Activated T-cell treated with anti-CD3 and anti-CD28 coated beads, Interleukin-2, amount 50 U/mL, for 1 hour (primary cell): ENCODE measurements at places on chromosomes 11 and 22.

DNA sequence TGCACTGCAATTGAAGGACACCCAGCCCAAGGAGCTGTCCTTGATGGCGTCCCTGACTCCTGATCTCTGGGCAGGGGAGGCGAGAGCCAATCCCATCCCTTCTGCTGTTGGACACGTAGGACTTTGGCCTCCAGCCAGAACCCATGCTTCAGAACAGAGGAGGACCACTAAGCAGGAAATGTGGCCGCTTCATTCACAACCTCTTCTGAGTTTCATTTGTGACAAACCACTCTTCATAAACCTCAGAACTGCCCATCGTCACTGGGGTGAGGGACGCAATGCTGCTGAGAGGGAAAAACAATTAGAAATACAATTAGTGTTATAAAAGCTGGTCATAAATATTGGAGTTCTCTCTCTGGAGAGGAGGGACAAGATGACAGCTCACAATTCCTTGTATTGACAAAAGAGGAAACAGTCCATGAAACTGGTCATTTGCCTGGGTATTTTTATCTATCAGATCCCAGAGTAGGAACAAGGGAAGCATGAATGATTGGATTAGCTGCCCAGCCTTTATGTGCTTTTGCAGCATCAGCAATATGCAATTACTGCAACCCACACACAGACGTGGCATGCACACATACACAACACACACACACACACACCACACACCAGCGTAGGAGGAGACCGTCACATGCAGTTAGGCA lies 216.5 kb upstream of the CADM1 start:
- DNase-seq: no peak

- no peak for DNase-seq
These were observed 49.3 kb downstream of the CHRDL2 start for GRCh38 chr11:74681686-74682651.

GRCh38 chr11:76830639-76831327 lies 29.9 kb upstream of the ACER3 start:
- DNase-seq: no peak

- DNase-seq: no peak
These were observed 311.6 kb downstream of the AASDHPPT start for GRCh38 chr11:106389101-106389500.

GRCh38 chr11:33509632-33510031 lies 191.0 kb downstream of the C11orf91 start:
- DNase-seq: no peak

- no peak for DNase-seq
These were observed 2.6 kb downstream of the PGAP2 start for GRCh38 chr11:3810951-3811350.

DNA sequence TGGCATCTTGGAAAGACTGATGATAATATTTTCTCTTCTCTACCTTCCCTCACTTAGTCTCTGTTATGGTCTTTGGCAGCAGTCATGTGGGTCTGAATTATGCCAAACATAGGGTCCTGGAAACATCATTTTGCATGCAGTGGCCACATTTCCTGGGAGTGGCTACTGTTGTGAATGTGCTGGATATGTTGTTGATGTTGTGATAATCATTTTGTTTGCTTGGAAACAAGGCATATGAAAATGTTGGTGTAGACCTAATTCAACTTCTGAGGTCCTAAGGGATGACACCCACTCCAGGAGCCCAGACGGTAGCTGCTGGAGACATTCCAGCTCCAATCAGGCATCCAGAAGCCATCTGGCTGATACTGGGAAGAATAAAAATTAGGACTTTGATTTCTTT lies 109.7 kb downstream of the DCDC1 start:
- DNase-seq: no peak

DNA sequence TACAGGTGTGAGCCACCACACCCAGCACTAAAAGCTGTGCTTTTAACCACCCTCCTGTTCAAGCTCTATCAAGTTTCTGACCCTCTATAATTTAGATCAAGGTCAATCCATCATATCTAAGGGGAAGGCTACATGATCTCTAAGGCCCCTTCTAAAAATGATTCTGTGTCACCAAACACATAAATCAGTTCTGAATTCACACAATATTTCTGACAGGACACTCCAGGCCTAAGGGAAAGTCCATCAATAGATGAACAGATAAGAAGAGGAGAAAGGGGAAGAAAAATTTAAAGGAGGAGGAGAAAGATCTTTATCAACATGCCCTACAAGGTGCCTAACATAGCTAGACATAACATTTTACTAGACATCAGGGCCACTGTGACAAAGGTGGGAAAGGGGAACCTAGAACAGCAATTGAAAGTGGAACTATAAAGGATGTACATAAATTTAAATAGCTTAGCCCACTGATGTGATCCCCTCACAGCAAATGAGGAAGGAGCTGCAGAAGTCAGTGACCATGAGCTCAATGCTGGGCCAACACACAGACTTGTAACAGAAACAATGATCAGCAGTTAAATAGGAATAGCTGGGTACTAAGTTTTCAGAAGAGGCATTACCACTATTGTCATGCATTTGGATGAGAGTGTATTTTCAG lies 4.7 kb downstream of the PRCP start:
- DNase-seq: no peak

GRCh38 chr11:132177106-132177505 lies 806.7 kb downstream of the NTM start:
- DNase-seq: no peak

DNA sequence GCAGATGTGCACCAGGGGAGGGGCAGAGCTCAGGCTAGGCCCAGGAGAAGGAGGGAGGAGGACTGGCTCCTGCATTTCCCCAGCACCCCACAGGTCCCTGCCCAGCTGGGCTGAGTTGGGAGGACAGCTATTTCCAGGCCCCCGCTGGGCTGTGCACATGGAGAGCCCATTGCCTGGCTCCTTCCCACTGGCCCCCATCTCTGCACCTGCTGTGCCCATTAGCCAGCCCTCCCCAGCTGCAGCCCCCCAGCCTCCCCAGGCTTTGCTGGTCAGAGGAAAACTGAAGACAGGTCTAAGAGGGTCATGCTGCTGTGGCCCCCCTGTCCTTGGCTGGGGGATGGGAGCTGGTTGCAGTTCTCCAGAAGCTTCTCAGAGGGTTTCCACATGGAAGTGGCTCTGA lies 81.8 kb upstream of the SHANK2 start:
- DNase-seq: no peak

- no peak for DNase-seq
These were observed 24.3 kb downstream of the ARFGAP2 start for GRCh38 chr11:47152126-47152952.

- no peak for DNase-seq
These were observed 2.6 kb upstream of the LTBP3 start for GRCh38 chr11:65560555-65561418.

DNA sequence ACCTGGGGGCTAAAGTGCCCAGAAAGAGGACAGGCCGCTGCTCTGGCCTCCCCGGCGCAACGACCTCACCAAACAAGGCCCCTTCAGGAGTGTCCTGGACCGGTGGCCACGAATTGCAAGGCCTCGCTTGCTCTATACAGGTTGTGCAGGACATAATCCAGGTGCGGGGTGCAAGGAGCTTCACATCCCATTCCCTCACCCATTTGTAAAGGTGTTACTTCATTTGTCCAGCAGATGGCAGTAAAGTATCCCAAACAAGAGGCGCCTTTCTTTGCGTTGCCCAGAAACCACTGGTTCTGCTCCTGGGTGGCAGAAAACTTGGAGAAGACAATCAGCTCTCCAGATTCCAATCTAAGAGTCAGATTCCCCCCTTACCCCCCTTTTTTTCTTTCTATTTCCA lies 35.9 kb upstream of the PRDM11 start:
- peak; percentile 41 for DNase-seq

GRCh38 chr11:27212248-27212780 lies 150.7 kb downstream of the CCDC34 start:
- DNase-seq: no peak

GRCh38 chr22:49628391-49629260 lies 199.0 kb downstream of the BRD1 start:
- no peak for DNase-seq

- DNase-seq: no peak
These were observed 7.1 kb upstream of the TMA7B start for GRCh38 chr22:39953101-39953500.

DNA sequence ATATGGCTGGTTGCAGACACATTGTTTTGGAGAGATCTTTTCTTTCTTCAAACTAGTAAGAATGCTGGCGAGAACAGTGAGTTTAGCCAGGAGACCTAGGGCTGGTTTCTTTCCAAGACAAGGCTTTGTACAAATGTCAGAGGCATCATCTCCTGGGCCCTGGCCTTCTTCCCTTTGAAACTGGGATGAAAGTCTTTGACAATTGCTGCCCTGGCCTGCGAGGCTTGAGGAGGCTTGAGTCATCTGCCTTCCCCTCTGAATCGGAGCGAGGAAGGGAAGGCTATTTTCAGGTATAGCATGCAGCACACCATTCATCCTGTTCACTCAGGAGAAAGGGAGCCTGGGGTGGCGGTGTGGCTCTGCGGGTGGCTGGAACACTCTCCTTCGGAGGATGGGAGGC lies 21.5 kb upstream of the PARVG start:
- no peak for DNase-seq

GRCh38 chr11:130782361-130783222 lies 133.7 kb downstream of the SNX19 start:
- DNase-seq: no peak
